Cerebellar nuclear complex (tissue), 1 donor: ENCODE measurements at places on chromosomes 11 and 22.

DNA sequence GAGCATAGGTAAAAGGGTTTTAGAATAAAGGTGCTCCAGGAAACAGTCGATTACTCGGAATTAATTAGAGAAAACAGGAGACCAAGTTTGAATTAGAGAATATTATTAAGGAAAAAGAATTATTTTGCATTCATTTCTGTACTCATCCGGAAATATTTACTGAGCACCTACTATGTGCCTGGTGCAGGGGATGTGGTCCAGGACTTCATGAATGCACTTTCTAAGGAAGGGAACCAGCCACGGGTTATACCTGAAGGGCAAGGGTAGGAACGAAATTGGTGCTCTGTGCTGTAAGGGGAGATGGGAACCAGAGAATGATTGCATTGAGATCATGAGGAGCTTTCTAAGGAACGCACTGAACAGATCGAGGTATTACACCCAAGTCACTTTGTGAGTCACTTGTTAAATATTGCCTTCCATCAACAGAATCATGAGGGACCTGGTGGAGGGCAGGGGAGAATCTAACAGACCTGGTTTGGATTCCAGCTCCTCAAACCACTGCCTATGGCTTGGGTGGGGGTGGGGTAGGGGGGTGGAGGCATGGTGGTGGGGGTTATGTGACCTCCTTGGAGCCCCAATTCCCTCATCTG is 40.9 kb downstream of the C11orf96 start:
- DNase-seq: no peak

- no peak for DNase-seq
Observed at GRCh38 chr11:64224891-64225607, 937 bp downstream of the TRPT1 start.

DNA sequence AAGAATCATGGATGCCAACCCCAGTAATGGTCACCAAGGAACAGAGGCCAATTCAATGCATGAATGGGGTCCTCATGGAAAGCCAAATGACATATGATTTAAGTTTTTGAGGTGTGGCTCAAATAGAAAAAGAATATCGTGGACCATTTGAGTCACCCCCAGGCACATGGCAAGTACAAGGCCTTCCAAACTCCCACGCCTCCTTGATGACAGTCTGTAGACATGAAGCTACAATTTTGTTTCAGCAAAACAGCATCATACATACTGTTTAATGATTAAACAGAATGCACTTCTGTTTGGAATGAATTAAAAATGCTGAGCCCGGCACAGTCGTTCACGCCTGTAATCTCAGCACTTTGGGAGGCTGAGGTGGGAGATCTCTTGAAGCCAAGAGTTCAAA is 7.4 kb downstream of the FADD start:
- no peak for DNase-seq

DNA sequence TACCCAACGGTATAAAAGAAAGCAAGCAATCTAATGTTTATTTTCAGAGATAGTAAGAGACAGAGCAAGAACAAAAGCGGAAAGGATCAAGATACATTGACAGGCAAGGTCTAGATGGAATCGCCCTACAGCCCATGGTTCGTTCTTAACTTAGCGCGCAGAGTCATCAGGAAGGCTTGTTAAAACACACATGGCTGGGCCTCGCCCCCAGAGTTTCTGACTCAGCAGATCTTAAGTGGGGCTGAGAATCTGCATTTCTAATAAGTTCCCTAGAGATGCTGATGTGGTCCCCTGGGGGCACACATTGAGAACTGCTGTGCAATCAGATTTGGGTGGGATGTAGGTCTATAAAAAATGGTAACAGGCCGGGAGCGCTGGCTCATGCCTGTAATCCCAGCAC is 35.8 kb upstream of the CHRM4 start:
- no peak for DNase-seq

- DNase-seq: no peak
Observed at GRCh38 chr11:26929806-26930517, 64.0 kb upstream of the FIBIN start.

- no peak for DNase-seq
Observed at GRCh38 chr22:46602025-46602424, 18.2 kb upstream of the GRAMD4 start.

DNA sequence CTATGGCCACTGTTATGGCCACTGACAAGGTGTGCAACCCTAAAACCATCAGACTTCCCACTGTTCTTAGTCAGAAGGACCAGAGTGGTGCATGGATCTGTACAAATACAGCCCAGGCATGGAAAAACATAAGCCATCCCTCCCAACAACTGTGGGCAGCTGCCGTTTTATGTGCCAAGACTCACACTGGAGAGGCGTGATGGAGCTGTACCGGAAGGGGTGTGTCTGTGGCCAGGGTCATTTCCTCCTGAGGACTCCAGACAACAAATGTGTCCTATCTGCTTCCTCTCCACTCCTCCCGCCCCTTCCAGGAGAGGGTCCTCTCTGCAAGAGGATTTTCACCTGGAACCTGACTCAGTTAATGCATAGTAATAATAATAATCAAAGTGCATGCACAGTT is 29.5 kb downstream of the KCNJ1 start:
- DNase-seq: no peak

DNA sequence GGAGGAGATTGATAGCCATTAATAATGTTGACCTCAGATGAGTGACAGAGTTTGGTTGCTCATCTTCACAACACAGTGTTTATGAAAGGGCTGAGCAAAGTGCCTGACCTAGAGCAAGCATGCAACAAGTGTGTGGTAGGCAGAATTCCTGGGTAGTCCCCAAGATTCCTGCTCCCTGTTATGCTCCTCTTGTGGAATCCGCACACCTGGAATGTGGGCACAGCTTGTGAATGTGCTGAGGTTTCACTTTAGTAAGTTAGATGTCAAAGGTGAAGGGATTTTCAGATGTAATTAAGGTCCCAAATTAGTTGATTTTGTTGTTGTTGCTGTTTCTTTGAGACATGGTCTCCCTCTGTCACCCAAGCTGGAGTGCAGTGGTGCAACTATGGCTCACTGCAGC is 20.7 kb upstream of the SPON1 start:
- DNase-seq: no peak

DNA sequence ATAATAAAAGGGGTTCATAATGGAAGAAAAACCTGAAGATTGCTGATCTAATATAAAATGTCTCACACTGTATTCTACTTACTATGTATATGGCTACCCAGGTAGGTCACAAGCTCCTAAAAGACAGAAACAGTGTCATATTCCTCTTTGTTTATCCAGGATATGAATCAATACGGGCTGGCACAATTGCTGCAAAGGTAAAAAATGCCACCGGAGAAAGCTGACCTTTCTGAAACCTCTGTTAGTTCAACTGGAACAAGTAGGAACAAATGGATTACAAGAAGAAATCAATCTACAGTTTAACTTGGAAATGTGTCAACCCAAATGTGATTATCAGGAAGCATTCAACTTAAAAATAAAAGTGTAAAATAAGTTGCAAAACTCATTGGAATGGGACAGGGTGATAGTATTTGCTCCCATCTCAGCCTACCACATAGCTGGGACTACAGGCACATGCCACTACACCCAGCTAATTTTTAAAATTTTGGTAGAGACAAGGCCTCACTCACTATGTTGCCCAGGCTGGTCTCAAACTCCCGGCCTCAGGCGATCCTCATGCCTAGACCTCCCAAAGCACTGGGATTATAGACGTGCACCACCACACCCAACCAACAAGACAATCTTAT is 27.6 kb downstream of the SLC35F2 start:
- no peak for DNase-seq

DNA sequence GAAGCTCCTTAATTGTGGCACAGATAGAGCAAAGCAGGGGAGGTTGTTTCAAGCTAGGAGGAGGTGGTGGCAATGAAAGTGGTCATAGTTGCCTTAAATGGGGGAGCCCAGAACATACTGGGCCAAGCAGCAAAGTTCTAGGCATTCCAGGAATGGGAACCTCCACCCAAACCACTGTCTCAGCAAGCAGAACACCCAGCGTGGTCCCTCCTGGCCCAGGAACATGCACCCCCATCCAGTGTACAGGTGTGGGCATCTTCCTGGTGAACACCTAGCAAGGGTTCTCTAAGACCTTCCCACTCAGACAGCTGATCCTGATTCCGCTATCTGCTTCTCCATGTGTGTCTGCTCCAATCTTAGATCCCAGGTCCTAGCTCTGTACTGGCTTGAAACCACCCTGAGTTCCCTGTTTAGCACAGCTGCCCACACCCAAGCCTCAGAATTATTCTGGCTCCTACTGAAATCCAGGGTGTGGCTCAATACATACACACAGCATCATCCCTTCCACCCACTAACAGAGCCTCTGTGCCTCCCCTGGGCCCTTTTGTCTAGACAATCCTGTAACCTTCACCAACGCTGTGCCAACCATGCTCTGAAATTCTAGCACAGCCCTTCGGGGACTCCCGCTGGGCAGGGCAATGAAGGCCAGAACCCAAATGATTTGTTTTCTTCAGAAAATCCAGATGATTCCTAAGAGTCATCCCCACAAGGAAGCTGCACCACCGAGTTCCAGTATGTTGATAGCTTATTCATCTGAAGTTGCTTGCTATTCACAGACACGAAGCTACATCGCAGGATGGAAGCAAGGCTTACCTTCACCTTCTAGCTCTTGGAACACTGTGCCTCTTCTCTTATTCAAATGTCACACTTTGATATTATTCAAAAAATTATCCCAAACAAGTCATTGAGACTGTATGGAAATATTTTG is 76.6 kb downstream of the ABTB2 start:
- DNase-seq: no peak

DNA sequence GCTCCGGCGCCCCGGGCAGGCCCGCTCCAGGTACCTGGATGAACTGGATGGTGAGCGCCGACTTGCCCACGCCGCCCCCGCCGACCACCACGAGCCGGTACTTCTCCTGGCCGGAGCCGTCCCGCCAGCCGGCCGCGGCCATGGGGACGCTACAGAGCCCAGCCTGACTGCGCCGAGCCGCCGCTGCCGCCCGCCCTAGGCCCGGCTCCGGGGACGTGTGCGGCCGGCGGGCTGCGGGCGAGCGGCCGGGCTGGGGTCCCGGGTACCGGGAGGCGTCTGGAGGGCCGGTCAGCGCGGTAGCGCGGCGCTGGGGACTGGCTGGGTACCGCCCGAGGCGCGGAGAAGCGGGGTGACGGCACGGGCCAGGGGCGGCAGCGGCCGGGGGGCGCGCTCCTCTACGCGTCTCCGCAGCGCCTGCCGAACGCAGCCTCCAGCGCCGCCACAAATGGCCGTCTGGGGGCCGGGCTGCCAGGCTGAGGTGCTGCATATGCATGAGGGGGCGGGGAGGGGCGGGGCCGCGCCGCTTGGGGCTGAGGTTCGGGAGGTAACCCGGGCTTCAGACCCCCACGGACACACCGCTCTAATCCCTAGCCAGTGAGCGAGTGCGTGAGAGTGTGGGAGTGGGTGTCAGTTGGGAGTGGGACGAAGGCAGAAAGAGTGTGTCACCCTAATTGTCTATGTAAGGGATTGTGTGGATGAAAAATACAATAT is at the start of gene RRAS2:
TSS of gene RRAS2 (minus strand) at position 455 of the 711 bp plus-strand sequence. CDS start at position 142, 313 bp downstream.
- no peak for DNase-seq

- DNase-seq: no peak
Observed at GRCh38 chr11:126484266-126484665, 128.8 kb downstream of the ST3GAL4 start.

DNA sequence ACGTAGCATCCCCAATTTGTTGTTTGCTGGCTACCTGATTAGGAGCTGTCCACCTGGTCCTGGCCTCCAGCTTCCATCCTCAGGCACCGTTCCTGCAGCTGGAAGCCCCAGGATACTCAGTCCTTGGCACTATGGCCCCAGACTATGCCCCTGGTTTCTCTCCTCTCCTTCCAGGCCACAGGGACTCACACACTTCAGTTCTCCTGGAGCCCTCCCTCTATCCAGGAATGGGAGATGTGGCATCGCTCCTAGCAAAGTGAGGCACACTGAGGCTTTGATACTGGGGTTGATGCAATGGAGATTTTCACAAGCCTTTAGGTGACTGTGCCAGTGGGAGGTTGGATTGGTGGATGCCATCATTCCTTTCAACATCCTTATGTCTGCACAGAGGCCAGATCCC is 142.8 kb upstream of the B3GAT1 start:
- DNase-seq: no peak

DNA sequence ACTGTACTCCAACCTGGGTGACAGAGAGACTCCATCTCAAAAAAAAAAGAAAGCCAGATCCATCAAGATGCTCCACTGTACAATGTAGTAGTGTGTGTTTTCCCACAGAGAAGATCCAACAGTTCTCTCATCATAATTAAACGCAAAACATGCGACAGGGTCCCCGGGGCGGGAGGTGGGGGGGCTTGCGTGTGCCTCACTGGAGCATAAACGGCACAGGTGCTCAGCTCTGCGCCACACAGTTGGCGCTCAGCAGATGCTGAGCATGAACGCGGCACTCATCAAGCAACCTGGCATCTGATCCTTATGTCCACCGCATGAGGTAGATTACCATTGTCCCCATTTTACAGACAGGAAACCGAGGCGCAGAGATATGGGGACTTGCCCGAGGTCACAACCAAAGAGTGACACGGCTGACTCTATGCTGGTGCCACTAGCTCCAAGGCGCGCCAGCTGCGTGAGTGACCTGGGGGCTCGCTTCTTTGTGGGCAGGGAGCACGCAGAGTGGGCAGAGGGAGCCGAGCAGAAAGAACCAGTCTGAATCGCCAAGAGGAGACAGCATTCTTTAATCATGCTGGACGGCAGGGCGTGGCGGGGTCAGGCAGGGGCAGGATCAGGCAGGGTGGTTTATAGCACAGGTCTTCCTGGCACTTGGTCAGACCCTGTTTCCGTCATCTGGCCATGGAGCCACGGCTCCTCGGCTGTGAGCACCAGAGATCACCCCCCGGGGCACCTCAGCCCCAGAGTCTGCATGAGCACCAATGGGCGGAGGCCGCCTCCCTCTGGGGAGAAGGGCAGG is 8.2 kb downstream of the C1QTNF6 start:
- no peak for DNase-seq

DNA sequence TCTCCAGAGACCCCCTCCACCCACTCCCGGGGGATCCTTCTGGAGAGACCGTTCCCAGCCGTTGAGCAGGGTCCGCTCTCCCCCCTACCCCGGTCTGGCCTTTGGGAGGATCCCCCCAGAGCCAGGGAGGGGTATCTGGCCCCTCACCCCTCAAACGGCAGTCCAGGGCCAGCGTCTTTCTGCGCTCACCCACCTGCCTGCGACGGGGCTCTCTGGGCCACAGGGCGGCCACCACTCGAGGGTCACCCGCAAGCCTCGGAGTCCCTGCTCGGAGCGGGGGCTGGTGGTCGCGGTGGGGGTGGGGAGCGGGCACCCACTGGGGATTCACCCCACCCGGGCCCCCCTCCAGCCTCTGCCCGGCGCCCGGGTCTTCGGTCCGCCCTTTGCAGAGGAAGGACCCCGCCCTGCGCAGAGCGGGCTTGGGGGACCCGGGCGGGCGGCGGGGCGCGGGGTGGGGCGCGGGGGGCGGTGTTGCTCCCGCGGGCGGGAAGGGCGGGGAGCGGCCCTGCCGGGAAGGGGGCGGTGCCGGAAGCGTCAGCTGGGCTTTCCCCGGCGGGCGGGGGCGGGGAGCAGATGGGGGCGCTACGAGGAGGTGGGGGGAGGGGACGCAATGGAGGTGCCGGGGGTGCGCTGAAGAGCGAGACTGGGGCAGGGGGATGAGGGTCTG is 16.6 kb downstream of the CRELD2 start:
- no peak for DNase-seq

- DNase-seq: no peak
Observed at GRCh38 chr22:35478633-35479107, 62.0 kb upstream of the RASD2 start.

GRCh38 chr11:116312570-116313391 is 460.0 kb downstream of the BUD13 start:
- DNase-seq: no peak
